Activated CD4-positive, CD25-positive, alpha-beta regulatory T cell (primary cell): ENCODE measurements at places on chromosomes 6 and 20.

DNA sequence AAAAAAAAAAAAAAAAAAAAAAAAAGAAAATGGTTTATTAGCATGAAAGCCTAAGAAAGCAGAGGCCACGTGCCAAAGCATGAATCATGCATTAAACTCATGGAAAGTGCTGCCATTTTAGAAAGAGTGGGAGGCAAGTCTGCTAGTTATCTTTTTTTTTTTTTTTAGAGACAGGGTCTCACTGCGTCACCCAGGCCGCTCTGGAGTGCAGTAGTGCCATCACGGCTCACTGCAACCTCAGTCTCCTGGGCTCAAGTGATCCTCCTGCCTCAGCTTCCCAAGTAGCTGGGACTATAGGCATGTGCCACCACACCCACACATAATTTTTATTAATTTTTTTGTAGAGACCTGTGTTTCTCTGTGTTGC lies 5.2 kb downstream of the VWA7 start:
- DNase-seq: no peak

- DNase-seq: no peak
These were observed 91.7 kb upstream of the MAP3K4 start for GRCh38 chr6:160899671-160900430.

GRCh38 chr6:170476360-170476759 lies 76.7 kb downstream of the PSMB1 start:
- DNase-seq: no peak

DNA sequence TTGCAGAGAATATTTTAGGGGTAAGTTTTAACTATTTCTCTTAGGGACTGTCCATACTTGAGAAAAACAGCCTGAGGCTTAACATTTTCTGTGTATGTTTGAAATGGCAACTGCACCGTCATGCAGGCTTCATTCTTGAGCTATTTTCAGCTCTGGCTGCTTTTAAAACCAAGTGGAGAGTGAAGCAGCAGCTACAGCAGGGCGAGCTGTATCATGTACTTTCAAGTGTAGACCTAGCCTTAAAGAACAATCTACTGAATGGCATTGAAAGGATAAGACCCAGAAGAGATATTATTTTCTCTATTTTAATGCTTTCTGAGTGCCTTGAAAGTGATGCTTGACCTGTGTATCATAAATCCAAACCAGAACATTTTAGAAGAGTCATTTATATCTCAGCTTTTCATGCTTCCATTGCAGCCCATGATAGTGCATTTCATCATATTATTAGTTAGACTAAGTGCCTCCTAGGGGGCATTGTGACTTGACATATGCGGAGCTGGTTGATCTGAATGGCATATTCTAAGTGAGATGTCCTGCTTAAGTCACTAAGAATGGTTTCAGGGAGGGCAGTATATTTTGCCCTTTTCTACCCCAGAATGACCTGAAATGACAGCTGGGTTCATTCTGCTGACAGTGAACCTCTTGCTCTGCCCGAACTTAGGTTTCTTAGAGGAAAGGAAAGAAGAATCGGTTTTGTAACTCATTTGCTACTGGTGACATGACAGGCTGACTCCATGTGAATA lies 85.3 kb downstream of the NKAIN2 start:
- no peak for DNase-seq

GRCh38 chr6:113104951-113105350 lies 752.2 kb upstream of the MARCKS start:
- no peak for DNase-seq

- no peak for DNase-seq
These were observed 214.3 kb upstream of the MARCKS start for GRCh38 chr6:113642714-113643406.

DNA sequence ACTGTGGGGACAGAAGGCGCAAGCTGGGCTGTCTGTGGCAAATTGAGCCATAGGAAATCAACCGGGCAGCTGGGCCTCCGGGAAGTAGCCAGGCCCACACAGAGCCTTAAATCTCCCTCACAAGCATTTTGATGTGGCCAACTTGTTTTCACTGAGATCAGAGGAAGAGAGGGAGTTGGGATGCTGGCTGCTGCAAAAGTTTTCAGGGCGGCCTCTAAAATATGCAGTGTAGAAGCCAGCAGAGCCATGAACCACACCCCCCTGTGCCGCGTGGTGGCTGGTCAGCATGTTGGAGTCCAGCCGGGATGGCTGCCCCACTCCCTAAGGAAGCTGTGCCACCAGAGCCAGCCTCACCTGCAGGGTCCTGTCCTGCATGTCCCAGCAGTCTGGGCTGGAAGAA lies 167.4 kb downstream of the CDC5L start:
- DNase-seq: no peak

DNA sequence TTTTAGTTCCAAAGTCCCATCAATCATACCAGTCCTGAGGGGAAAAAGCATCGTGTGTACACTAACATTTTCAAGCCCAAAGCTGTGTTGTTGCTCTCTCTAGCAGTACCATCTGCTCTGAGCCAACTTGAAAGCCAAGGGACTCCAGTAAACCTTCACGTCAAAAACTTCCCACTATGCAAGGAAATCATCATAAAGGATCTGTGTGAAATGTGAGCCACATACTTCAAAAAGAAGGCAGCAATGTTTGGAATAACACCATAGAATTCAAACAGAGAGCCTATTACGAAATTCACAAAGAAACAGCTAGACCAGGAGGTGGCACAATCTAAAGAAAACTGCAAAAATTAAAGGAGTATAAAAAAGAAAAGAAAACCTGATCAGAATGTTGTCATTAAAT lies 399.8 kb upstream of the EPHA7 start:
- DNase-seq: no peak

DNA sequence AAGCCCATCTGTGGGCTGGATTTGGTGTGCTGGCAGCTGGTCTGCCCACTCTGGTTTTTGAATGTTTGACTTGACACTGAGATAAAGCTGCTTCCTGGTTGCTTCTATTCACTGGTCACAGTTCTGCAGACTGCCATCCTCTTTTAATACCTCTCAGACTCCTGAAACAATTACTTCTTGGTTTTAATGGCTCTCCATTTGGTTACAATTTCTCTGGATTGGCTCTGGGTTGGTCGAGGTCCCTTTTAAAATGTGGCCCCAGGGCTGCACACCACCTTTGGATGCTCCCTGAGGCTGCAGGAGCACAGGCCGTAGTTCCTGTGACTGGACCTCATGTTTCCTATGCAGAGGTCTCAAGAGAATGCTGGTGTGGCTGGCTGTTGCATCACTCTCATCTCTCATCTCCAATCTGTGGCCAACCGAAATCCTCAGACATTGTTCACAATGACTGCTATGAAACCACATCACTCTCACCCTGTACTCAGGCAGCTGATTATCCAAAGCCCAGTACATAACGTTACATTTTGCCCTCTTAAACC lies 98.5 kb downstream of the INSM1 start:
- DNase-seq: no peak

DNA sequence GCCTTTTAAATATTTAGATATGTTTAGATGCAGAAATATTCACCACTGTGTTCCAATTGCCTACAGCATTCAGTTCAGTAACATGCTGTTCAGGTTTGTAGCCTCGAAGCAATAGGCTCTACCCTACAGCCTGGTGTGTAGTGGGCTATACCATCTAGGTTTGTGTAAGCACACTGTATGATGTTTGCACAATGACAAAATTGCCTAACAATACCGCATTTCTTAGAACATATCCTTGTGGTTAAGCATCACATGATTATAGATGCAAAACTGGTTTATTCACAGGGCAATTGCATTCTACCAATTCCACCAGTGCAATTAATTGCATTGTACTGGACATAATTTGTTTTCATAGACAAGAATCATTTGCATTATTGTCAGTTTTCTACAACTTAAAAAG lies 7.9 kb upstream of the SLC22A16 start:
- DNase-seq: no peak

DNA sequence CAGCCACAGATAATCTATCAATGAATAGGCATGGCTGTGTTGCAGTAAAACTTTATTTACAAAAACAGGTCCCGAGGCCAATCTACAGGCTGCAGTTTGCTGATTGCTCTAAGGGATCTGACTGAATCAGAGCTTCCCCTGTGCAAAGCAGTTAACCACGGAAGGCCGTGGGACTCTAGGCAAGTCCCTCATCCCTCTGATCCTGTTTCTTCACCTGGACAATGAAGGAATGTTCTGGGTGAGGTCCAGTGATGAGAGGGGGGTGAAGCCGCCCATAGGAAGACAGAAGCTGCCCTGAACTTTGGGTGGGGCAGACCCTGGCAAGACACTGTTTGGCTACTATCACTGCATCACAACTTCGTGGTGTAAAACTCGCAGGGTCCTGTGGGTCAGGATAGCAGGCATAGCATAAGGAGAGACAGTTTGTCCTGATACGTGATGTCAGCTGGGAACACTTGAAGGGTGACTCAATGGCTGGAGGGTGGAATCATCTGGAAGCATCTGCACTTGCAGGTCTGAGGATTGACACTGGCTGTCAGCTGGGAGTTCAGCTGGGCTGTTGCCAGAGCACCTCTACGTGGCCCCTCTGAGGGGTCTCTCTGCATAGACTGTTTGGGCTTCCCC lies 33.3 kb upstream of the TGM2 start:
- no peak for DNase-seq

DNA sequence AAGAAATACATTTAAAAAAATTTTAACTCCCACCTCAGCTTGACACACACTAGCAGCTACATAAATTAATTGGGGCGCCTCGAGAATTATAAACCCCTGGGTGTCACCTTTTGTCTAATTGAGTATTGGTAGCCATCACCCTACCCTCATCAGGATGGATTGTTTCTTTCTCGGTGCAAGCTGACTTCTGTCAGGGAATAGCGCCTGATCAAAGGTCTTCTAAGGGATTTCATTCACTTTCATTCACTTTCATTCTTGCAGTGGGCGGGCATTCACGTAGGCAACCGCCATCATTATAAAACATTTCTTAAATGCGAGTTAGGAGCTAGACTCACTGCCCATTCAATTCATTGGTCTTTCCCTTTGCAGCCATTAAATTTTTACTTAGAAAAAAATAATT lies 239.2 kb upstream of the SASH1 start:
- DNase-seq: no peak

DNA sequence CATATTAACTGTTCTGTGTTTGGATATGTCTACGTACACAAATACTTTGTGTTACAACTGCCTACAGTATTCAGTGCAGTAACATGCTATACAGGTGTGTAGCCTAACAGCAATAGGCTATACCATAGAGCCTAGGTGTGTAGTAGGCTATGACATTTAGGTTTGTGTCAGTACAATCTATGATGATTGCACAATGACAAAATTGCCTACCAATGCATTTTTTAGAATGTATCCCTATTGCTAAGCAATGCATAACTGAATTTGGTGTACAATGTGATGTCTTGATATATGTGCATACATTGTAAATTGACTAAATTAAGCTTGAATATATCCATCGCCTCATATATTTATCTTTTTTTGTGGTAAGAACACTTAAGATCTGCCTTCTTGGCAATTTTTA lies 48.9 kb downstream of the C6orf118 start:
- DNase-seq: no peak

DNA sequence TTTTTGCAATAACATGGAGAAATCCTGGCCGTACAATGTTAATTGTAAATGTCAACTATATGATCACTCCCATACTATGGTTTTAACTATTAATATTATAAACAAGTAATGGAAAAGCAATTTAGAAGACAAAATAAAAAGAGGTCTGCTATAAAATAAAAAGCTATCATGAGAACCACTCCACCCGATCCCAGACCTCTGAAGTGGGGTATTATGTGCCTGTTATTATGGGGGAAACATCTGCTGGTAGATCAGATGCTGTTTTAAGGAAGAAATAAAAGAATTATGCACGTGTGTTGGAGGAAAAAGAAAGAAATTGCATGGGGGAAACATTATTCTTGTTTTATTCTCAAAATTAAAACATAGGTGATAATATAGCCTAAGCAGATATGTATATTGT lies 615.7 kb upstream of the ARID1B start:
- DNase-seq: no peak
